ENCODE measurements at places on chromosomes 13 and 19.

DNA sequence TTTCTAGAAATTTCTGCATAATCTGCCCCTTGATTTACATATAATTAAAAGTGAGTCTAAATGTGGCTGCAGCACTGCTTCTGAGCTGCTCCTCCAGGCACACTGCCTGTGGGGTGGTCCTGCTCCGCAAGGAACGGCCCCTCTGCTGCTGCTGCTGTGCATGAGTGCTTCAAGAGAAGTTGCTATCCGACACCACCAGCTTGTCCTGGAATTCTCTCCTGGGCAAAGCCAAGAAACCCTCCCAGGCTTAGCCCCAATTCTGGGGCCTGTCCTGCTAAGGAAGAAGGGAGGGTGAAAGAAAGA, 7.5 kb upstream of the PDCD5 start:
- no peak for DNase-seq

DNA sequence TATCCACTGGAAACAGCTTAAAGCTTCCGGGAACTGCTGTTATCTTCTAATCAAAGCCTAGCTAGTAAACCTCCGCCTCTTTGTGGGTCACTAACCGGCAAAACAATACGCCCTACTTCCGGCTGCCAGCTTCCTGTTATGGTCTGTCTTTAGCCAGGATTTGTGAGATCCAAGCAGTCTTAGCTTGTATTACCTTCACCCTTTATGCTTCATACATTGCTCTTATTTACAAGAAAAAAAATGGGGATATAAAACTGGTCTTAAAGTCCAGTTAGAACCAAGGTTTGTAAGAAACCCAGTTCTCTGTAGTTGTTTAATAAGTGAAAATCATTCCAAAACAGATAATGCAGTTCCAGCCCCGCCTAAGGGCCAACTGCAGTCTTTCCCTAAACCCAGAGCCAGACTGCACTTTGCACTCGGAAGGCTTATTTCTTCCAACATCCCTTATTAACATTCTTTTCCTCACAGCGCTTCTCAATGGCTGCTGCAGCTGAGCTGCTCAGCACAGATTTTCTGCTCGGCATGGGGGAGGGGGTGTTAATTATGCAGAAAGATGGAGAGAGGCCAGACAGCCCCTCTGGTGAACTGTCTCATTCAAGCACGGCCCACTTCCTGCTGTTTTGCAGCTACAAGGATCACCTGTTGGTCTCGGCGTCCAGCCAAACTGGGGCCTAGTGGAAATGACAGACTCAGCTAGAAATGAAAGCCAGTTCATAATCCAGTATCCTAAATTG, 368.4 kb downstream of the KLF12 start:
- DNase-seq, result peak; percentile 24

- no peak for DNase-seq
Observed at GRCh38 chr13:102974317-102975087, 91.7 kb downstream of the SLC10A2 start.

DNA sequence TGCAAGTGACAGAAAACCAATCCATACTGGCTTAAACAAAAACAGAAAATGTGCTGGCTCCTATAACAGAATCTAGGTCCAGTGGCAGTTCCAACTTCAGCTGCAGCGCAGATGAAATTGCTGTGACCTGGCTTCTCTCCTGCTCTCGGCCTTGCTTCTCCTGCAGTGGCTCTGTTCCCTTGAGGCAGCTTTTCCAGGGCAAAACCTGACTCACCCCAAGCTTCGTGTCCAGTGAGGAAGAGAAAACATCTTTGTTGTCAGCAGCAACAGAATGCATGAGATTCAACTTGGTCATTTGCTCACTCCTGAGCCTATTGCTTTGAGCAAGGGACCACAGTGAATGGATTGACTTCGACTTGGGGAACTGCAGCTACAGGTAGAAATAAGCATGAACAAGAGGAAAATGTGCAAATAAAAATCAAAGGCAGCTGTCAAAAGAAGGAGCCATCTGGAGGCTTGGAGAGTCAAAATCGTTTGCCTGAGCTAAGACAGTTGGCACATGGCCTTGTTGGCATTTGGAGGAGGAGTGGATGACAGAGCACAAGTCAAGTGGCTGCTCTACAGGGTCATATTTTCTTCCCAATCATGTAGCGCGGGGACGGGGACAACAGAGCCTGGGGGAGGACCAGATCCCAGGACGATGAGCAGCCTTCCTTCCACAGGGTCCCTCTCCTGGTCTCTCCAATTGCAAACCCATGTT, 523.4 kb downstream of the FGF9 start:
- DNase-seq, result peak; percentile 32

GRCh38 chr13:105984236-105984635, 551.2 kb downstream of the EFNB2 start:
- no peak for DNase-seq

- DNase-seq, result no peak
Observed at GRCh38 chr19:18999896-19000620, 33.3 kb downstream of the SUGP2 start.

GRCh38 chr13:60562096-60562780, 165.2 kb downstream of the TDRD3 start:
- no peak for DNase-seq

DNA sequence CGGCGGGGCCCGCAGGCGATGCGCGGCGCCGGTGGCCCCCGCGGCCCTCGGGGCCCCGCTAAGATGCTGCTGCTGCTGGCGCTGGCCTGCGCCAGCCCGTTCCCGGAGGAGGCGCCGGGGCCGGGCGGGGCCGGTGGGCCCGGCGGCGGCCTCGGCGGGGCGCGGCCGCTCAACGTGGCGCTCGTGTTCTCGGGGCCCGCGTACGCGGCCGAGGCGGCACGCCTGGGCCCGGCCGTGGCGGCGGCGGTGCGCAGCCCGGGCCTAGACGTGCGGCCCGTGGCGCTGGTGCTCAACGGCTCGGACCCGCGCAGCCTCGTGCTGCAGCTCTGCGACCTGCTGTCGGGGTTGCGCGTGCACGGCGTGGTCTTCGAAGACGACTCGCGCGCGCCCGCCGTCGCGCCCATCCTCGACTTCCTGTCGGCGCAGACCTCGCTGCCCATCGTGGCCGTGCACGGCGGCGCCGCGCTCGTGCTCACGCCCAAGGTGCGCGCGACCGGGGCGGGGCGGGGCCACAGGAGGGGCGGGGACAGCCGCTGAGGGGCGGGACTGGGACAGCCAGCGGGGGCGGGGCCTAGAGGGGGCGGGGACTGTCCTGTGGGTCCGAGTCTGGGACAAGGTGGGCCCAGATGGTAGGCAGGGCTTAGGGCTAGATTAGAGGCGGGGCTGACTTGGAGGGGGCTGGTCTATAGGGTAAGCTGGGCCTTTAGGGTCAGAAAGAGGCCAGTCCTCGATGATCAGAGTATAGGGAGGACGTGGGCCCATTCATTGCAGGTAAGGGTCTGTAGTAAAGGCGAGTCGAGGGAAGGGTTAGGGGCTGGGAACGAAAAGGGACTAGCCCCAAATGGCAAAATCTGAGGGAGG, 5.1 kb downstream of the GRIN2D start:
- peak; percentile 91 for DNase-seq

- DNase-seq, result no peak
Observed at GRCh38 chr19:16374436-16374835, 49.8 kb downstream of the KLF2 start.

GRCh38 chr13:93079294-93079693, 147.3 kb upstream of the GPC6 start:
- peak; percentile 9 for DNase-seq

DNA sequence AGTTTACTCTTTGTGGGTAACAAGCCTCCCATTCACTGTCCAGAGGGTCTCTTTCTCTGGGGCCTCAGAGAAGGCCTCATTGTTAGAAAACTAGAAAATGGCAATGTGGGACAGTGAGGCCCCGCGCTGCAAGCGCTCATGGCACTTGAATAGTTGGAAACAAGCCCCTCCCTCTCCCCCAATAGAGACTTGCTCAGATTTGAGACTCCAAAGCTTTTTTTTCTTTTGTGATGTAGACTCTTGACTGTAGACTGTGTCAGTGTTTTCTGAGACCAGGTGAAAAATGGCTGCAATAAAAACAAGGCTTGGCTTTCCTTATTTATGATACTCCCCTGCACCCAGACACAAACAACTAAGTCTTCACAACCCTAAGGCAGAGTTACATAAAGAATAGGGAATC, 38.7 kb upstream of the UBL3 start:
- DNase-seq, result no peak

DNA sequence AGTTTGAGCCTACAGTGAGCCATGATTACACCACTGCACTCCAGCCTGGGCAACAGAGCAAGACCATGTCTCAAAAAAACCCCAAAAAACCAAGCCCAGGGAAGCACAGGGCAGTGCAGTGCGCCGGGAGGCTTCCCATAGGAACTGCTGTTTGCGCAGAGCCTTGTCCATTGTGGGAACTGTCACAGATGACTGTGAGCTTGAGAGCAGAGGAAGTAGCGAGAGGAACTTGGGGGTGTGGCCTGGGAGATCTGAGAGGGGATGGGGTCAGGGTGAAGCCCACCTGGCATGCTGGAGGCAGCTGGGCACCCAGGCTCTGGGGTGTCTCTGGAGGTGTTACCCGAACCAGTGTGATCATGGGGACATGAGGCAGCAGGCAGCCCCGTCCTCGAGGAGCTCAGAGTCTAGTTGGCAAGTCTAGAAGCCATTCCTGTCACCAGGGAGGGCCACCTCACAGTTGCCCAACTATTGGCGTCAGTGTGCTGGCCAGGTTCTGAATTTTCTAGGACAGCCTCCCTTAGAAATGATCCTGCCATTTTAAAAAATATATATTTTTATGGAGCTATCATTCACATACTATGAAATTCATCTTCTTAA, 10.4 kb downstream of the KDM4B start:
- no peak for DNase-seq

- DNase-seq, result no peak
Observed at GRCh38 chr13:49428041-49428763, 15.7 kb downstream of the CAB39L start.

GRCh38 chr13:54445453-54445852, 1416.8 kb downstream of the OLFM4 start:
- no peak for DNase-seq

GRCh38 chr19:46159418-46160232, 11.6 kb downstream of the IGFL2 start:
- no peak for DNase-seq

DNA sequence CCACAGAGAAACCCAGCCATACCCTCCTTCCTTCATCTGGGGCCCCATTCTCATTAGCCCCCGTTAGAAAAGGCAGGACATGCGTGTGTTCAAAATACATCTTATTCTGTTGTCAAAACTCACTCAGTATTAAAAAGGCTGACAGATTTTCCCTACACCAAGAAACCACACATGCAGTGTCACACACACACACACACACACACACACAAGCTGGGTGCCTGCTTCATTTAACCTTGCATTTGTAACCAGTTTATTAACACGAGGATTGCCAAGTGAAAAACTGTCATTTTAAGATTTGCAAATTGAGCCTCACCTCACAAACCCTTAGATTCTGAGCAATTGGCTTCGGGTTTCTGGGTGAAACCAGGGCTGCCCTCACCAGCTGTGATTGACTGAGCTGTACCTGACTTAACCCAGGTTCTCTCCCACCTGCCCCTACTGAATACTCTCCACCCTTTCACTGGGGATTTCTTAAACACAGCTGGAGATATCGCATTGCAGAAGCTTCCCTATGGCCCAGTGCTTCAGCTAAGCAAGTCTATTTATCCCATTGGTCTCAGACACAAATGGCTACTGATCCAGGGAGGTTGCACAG, 172.7 kb upstream of the ZNF507 start:
- no peak for DNase-seq

DNA sequence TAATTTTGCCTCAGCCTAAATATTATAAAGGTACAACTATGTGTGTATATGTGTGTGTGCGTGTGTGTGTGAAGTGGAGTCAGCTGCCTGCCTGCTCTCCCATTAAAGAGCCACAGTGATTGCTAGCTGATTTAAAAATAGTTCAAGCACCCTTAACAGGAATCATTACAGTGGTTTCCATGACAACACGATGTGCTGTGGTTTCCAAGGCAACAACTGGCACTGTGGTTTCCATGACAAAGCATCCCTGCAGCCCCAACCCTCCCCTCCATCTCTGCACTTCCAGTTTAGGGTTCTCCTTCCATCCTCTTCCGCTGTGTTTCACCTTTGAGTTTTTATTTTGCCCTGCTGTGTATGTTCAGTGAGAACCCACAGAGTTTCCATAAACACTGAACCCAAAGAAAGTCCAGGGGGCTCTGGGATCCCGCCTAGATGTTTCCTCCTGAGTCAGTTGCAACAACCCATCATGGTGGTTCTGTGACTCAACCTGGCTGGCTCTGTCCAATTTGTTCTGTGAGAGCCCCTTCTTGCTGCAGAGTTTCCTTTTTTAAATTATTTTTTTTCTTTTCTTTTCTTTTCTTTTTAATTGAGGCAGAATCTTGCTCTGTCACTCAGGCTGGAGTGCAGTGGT, 7.1 kb upstream of the PNMA8A start:
- no peak for DNase-seq

- DNase-seq, result peak; percentile 89
Observed at GRCh38 chr19:38095411-38096308, 128.4 kb downstream of the DPF1 start.

GRCh38 chr13:27775943-27776342, 16.3 kb upstream of the GSX1 start:
- DNase-seq, result no peak

DNA sequence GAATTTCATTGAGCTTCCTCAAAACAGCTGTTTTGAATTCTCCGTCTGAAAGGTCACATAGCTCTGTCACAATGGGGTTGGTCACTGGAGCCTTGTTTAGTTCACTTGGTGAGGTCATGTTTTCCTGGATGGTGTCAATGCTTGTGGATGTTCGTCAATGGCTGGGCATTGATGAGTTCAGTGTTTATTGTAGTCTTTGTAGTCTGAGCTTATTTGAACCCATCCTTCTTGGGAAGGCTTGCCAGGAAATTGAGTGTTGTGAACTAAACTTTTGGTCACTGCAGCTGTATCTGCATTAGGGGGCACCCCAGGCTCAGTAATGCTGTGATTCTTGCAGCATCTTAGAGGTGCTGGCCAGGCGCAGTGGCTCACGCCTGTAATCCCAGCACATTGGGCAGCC, 22.0 kb downstream of the BLOC1S3 start:
- no peak for DNase-seq

DNA sequence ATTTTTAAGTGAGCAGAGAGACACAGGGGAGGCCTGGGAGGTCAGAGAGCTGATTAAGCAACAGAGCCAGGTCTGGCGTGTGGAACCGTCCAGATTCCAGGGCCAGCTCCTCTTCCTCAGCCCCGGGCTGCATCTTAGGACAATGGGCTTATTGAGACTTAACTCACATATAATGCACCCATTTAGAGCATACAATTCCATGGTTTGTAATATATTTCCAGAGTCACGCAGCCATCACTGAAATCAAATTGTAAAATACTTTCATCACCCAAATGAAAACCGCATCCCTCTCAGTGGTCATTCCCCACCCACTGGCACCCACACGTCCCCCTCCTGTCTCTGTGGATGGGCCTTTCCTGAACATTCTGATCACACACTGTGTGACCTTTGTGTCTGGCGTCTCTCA, 2.1 kb upstream of the HMG20B start:
- no peak for DNase-seq
